AG04450 (cell line): ENCODE measurements at places on chromosomes 7 and 10.

- DNase-seq: no peak
Measured at GRCh38 chr10:124422742-124423141, 4.0 kb upstream of the OAT start.

DNA sequence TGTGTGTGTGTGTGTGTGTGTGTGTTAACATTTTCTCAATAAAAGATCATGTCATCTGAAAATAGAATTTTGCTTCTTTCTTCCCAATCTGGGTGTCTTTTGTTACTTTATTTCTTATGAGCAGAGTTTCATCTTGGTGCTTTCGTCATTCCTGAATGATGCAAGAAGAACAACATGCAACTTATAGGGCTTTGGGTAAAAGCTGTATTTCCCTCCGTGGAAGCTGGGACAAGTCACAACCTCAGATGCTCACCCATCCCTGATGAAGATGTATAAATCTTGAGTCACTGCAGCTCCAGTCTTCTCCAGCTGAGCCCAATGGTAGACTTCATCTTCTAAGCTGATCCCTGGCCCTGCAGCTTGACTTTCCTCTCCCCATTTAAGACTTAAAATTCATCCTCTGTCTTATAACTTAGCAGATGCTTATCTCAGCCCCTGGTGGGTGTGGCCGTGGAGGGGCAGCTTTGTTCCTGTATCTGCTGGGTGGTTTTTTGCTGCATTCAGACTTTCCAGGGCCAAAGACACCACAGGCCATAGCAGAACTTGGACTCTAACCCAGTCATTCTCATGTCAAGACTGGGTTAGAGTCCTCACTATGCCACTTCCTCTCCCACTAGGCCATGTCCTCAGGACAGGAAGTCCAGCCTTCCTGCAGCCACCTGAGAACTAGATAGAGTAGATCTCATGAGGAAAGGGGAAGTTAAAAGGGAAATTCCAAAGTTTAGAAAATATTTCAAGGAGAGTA lies 356.4 kb downstream of the TNS3 start:
- no peak for DNase-seq

DNA sequence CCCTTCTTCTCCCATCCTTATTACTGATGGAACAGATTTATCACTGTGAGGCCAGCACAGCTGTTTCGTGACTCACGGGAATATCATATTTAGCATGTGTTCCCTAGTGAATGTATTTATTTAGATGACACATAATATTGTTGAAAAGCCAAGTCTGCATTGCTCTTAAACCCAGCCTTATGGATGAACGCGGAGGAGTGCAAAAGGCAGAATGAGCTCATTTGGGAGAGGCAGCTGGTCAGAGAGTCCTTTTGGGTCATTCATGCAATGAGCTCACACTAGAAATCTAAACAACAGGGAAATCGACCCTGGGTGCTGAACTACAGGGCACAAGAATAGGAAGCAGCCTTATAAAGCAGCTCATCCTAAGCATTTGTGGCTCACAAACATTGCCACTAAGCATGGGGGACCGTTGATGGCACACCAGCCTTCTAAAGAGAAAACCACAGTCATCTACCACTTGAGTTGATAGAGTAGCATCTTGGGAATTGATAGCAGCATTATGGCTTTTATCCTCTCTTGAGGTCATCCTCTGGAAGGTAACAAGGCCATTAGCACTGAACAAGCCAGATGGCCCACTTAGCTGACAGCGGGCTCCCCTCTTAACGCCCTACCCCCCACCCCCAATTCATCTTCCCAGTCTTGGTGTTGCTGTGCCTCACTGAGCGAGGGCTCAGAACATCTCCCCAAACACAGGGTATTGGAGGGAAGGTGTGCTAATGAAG lies 32.9 kb upstream of the SDK1 start:
- DNase-seq: peak; percentile 97

DNA sequence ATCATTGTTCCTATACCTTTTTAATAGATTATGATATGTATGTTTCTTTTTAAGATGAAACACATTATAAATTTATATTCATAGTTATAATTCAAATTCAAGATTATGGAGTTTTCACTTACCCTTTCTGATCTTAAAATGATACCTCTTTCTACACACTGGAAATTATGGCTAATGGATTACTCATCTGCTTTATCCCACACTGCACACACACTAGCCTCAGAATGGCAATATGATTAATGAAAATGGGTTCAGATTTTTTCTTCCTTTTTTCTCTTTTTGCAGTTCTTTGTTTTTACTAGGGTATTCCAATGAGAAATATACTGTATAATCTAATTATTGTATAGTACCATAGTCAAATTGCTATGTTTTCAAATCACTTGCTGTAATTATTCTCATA lies 82.3 kb upstream of the FZD1 start:
- DNase-seq: no peak

- DNase-seq: peak; percentile 36
Measured at GRCh38 chr10:16987206-16987621, 142.4 kb downstream of the CUBN start.

GRCh38 chr10:92816091-92816531 lies 32.2 kb upstream of the EXOC6 start:
- no peak for DNase-seq

DNA sequence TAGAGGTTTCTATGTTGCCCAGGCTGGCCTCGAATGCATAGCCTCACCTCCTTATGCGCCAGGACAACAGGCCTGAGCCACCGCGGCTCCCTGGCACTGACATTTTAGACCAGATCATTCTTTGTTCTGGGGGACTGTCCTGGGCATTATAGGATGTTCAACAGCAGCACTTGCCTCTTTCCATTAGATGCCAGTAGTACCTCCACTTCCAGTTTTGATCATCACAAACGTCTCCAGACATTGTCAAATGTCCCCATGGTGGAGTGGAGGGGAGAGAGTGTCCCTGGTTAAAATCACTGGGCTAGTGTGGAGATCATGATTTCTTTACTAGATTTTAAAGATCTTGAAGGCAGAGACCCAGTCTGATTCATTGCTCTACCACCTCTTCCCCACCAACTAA lies 125.2 kb upstream of the MKLN1 start:
- no peak for DNase-seq

- DNase-seq: no peak
Measured at GRCh38 chr7:16348251-16348650, 73.1 kb downstream of the CRPPA start.

DNA sequence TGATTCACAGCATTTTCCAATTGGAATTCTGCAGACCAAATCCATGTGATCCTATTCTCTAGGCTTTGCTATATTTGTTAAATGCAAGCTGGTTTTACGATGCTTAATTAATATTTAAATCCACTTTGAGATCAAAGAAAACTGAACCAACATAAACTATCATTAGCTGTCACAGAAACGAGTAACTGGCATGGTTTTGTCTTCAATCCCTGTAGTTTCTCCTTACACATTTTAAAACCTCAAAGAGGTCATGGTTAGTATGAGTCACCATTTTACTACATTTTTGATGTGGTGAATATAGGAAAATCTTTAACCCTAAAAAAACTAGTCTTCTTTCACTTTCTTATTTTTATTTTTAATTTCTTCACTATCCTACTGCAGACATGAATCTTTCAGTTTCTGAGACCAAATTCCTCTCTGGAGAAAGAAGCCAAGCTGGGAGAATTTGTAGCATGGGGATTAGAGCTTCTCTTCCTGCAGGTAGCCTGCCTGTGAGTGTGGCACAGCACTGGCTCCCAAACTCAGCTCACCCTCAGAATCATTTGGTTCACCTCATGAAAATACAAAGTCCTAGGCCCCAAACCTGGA lies 8.7 kb upstream of the LIPM start:
- no peak for DNase-seq

DNA sequence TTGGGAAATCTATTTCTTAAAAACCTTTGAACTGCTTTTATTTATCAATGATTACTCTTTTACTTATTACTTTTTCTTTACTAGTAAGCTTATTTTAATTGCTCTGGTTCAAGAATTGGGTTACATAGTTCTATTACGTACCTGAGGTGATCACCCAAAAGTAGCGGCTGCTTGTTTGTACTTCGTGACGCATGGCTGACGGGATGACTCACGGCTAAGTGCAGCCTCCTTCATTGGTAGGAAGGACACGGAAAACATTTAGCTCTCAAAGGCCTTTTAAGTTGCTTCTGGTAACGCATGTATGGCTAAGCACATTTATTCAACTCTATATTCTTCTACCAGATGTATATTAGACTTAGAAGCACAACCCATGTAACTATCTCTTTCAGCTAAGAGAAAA lies 285.8 kb upstream of the SP4 start:
- no peak for DNase-seq

DNA sequence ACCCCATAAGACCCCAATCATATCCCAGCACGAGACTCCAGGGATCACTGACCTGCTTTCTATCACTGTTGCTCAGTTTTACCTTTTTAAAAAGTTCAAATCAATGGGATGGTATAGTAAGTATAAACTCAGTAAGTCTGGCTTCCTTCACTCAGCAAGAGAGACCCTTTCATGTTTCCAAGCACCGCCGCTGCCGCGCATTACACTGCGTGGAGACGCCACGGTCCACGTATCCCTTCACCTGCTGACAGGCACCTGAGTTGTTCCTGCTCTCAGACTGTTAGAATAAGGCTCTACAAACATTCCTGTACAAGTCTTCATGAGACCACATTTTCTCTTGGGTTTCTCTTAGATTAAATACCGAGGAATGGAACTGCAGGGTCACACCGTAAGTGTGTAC lies 28.3 kb downstream of the MAD1L1 start:
- no peak for DNase-seq

GRCh38 chr10:68124718-68125117 lies 15.4 kb downstream of the MYPN start:
- DNase-seq: no peak

- DNase-seq: no peak
Measured at GRCh38 chr7:98774884-98775283, 94.9 kb downstream of the TMEM130 start.

GRCh38 chr7:76514926-76515771 lies 4.8 kb downstream of the UPK3B start:
- DNase-seq: no peak

DNA sequence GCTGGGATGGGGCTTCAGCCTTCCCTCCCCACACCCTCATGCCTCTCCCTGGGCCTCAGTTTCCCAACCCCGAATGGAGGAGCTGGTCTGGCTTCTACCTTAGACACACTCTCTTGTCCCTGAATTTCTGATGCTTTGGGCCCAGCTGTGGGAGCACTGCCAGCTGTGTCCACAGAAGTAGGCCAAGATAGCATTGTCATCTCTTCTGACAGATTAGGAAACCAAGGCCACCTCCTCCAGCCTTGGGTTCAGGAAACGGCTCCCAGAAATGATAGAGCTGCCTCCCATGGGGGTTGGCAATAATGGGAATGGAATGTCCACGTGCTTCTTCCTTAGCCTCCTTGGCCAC lies 1.3 kb downstream of the PPIF start:
- no peak for DNase-seq

GRCh38 chr7:26202019-26202990 lies 760 bp downstream of the CBX3 start:
- DNase-seq: no peak

- DNase-seq: no peak
Measured at GRCh38 chr10:17262502-17262901, 34.5 kb downstream of the VIM start.

DNA sequence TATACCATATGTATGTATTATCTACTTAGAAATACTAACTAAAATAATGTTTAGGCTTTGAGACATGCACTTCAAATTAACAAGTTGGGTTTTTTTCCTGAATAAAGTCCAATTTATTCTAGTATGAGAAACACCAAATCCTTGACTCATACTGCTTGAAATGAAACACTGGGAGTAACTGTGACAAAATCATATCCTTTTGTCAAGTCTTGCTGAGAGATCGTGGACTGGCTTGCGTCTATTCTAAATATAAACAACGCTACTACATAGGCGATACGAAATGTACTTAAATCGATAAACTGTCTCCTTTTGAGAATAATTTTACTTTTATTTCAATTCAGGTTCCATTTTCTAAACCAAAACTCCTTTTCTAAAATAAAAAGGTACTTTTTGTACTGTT lies 16.3 kb downstream of the SMURF1 start:
- DNase-seq: no peak

GRCh38 chr10:12400266-12400931 lies 51.1 kb downstream of the CAMK1D start:
- no peak for DNase-seq

DNA sequence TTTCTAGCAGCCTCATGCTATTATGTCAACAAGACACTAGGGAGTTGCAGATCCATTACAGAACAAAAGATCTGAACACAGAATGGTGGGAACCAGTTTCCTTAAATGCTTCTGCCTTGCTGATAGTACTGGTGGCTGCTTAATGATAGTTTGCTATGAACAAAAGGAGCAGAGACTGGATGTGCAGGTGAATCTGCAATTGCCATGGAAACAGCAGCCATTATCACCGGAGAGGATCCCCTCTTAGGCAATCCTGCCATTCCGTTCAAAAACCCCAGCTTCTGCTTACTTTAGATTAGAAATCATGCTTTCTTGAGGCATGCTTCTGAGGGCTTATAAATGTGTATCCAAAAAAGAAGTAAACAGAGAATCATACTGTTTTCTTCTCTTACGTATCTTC lies 80.0 kb upstream of the PRKAR2B start:
- DNase-seq: no peak

GRCh38 chr7:88452646-88453045 lies 146.0 kb upstream of the STEAP4 start:
- no peak for DNase-seq

- no peak for DNase-seq
Measured at GRCh38 chr10:118595598-118596425, at the start of gene PRLHR. TSS of gene PRLHR (minus strand) at chr10:118595648. CDS start at chr10:118595244, 404 bp downstream.

- DNase-seq: no peak
Measured at GRCh38 chr7:152122540-152122939, 97.1 kb downstream of the GALNT11 start.

DNA sequence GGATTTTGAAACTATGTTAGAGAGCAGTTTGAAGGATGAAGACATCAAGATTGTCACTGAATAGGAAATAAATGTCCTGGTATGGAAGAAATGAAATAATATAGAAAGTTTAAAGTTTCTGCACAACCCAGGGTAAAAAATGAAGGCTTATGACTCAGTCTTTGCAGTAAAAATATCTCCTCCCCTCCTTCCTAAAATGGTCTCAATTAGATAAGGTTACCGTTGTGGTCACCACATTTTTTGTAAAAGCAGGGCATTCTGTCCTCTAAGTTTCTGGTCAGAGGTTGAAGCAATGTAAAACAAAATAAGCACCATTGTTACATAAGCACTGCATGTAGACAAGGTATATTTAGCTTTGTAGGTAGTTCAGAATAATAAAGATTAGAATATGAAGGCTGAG lies 403.5 kb downstream of the SUGCT start:
- no peak for DNase-seq

- DNase-seq: no peak
Measured at GRCh38 chr7:86914551-86914950, 144.9 kb downstream of the ELAPOR2 start.
